ENCODE measurements at places on chromosomes 16 and 17.

GRCh38 chr16:70720425-70721201 is 34.8 kb upstream of the MTSS2 start:
- no peak for DNase-seq

DNA sequence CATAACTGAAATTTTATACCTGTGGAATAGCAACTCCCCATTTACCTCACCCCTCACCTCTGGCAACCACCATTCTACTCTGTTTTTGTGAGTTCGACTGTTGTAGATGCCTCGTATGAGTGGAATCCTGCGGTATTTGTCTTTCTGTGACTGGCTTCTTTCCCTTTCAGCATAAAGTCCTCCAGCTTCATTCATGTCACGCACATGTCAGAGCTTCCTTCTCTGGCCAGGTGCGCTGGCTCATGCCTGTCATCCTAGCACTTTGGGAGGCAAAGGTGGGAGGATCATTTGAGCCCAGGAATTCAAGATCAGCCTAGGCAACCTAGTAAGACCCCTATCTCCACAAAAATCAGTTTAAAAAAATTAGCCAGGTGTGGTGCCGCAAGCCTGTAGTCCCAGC is 278.4 kb downstream of the PARN start:
- DNase-seq, result no peak

DNA sequence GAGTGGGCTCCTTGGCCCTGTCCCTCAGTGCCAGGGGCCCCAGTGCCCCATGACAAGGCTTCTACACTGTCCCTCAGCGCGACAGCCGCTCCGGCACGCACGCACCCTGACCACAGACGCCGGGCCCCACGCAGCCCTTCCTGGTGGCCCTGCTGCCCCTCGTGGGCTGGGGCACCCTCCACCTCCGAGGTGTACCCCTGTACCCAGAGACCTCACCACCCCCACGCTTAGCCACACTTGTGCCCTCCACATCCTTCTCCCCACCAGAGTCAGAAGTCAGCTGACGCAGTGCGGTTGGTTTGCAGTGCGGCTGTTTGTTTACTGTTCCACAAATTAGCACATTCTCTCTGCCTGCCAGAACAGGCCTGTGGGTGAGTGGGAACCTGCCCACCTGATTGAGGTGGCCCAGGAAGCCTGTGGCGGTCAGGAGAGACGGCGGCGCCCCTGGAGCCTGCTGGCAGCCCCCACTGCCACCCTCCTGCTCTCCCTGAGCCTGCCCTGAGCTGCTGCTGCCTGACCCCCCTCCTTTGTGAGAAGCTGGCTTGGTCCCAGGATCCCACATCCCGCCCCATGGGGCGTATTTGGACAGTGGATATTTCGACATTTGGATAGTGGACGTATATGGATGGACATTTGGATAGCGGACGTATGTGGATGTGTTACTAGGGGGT is 38.0 kb upstream of the CDH15 start:
- no peak for DNase-seq

DNA sequence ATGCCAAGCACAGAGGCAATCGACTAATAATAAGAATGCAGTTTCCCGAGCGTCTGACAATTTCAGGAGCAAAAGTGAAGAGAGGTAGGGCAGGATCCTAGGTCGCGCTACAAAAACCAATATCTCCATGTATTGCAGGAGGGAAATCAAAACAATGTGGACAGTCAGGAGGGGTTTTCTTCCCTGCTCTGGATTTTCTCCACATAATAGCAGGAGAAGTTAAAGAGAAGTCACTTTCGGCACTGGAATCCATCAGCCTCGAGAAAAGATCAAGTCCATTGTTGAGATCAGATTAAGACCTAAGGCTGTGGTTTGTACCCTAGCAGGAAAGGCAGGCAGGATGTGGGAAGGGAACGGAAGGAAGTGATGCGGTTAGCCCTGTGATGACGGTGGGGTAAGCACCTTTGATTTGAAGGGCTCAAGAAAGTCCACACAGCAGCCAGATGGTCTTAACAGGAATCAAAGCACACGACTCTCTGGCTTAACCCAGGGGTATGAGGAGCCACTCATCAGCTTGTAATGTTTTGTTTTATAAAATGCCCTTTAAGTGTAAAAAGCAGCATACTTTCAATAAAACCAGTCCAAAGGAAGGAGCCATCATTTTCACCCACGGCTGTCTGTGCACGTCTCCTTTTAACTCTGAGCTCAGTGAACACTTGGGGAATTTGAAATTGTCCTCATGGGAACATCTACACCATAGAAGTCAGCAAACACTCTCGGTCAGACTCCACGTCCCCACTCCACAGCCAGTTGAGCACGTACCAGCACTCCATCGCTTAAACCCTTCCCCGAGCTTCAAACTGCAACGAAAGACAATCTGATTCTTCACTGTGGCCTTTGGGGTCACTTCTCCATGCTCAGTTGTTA is 15.8 kb upstream of the AKTIP start:
- no peak for DNase-seq

GRCh38 chr16:73396556-73396955 is 348.6 kb upstream of the ZFHX3 start:
- DNase-seq, result no peak

DNA sequence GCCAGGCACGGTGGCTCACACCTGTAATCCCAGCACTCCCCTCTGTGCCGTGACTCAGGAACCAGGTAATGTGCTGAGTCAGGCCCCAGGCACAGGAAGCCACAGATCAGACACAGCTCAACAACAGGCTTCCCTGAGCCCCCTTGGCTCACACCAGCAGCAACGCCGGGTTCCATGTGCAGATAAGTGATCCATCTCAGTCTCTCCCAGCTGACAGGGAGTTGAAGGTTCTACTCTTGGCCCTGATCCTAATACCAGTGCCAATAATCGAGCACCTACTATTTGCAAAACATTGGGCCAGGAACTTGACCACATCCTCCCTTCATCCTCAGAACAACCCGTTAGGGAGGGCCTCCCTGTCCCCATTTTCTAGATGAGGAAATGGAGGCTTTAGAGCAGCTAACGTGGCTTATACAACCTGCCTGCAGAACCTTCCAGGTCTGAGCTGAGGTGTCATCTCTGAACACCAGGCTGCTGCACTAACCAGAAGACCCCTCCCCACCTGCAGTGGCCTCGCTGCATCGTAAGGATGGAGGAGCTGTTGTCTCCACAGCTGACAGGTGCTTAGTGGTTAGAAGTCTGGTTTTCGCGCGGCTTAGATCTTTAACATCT is 64.8 kb upstream of the AMZ2 start:
- DNase-seq, result no peak

GRCh38 chr16:73549984-73550631 is 502.2 kb upstream of the ZFHX3 start:
- no peak for DNase-seq

GRCh38 chr16:89801800-89802199 is 14.6 kb downstream of the FANCA start:
- peak; percentile 88 for DNase-seq

GRCh38 chr16:85491058-85491771 is 121.9 kb upstream of the GSE1 start:
- no peak for DNase-seq

GRCh38 chr16:49526860-49527365 is 153.3 kb downstream of the C16orf78 start:
- no peak for DNase-seq

GRCh38 chr16:29815032-29815721 is 775 bp upstream of the PAGR1 start:
- no peak for DNase-seq

GRCh38 chr16:22692034-22692433 is 121.9 kb upstream of the HS3ST2 start:
- no peak for DNase-seq

DNA sequence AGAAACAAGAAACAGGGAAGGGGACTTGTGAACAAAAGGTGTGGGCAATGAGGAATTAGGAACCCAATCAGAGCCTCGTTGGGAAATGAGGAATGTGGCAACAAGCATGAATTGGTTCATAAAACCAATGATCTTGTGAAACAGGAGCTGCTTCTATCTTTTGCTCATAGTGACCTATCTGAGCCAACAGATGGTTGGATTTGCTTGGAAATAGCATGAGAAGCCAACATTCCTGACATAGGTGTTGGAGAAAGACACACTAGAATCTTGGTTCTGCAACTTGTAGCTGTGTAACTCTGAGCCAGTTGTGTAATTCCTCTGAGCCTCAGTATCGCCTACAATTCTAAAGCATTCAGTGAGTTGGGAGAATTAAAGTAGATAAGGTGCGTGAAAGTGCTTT is 251.9 kb upstream of the AXIN2 start:
- DNase-seq, result no peak

GRCh38 chr16:75701361-75701760 is at the start of gene DUXB:
TSS of gene DUXB (minus strand) at chr16:75701461. CDS start at chr16:75701418, 43 bp downstream.
- no peak for DNase-seq

DNA sequence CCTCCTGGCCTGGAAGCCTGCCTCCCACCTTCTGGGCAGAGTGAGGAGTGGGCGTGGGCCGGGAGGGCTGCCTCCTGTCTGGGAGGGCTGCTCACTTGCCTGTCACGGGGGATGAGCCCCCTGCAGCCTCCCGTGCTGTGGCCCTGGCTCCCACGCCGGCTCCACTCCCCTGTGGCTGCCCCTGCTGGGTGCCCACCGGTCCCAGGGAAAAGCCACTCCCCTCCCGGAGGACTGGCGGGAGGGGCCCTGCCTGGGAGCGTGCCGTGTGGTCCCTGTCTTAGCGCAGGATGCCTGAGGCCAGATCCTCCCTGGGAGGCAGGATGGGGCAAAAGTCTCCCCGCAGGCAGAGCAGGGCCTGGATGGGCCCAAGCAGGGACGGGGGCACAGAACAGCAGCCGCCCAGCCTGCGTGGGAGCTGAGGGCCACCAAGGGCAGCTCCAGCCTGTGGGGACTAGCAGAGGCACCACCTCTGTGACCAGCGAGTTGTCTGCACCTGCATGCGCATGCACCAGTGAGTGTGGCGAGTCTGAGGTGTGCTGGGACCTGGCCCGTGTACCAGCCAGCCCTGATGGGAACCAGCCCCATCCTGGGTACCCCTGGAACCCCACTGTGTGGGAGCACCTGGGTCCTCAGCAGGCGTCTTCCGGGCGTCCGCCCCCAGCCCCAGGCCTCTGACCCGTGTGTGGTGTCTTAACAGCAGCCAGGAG is 339.9 kb downstream of the SEC14L1 start:
- no peak for DNase-seq

DNA sequence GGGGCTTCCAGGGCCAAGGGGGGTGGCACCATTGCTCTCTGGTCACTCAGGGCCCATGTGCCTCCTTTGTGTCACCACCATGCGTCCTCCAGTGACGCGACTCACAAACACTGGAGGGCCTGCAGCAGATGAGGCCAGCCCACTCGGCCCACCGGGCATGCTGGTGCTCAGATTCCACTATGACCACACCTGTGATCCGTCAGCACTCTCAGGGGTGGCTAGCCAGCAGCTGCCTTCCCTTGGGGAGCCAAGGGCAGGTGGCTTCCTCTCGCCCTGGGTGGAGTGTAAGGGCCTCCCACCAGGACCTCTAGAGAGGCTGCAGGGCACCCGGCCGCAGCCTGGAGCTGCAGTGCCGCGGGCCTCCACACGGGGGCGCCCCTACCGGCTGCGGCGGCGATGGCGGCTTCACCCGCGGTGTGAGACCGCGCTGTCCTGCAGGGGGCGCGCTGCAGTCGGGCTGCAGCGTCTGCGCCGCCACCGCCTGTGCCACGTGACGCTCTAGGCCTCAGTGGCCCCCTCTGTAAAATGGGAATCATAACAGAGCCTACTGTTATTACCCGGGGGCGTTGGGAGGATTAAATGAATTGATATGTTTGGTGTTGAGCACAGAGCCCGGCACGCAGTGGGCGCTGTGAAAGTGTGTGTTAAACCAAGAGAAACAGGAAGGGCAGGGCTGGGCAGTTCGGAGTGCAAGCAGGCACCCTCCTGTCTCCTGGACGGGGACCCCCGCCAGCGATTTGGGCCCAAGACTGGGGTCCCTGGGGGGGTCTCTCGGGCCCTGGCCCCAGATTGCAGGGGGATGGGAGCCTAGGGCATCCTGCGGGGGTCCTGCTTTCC is 192.4 kb upstream of the GSE1 start:
- peak; percentile 54 for DNase-seq

Data from NCI-H1694 (cell line).